ENCODE measurements at places on chromosomes 5 and 9.

DNA sequence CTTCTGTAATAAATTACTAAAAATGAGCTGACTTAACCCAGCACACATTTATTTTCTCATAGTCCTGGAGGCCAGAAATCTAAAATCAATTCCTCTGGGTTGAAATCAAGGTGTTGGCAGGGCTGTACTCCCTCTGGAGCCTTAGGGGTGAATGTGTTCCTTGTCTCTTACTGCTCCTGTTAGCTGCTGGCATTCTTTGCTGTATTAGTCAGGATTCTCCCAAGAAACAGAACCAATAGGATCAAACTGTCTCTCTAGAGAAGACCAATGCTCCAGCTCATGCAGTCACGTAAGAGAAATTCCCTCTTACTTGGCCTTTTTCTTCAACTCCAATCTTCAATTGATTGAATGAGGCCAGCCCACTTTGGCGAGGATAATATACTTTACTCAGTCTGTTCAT is 15.3 kb upstream of the CD180 start:
- H3K36me3 ChIP-seq: no peaks in the 10 kb centered on the region
- H3K27ac ChIP-seq: no peak overlapping the region
- H3K4me1 ChIP-seq: peaks cover 56% of the 10 kb centered on the region
- H3K27me3 ChIP-seq: no peaks in the 10 kb centered on the region

DNA sequence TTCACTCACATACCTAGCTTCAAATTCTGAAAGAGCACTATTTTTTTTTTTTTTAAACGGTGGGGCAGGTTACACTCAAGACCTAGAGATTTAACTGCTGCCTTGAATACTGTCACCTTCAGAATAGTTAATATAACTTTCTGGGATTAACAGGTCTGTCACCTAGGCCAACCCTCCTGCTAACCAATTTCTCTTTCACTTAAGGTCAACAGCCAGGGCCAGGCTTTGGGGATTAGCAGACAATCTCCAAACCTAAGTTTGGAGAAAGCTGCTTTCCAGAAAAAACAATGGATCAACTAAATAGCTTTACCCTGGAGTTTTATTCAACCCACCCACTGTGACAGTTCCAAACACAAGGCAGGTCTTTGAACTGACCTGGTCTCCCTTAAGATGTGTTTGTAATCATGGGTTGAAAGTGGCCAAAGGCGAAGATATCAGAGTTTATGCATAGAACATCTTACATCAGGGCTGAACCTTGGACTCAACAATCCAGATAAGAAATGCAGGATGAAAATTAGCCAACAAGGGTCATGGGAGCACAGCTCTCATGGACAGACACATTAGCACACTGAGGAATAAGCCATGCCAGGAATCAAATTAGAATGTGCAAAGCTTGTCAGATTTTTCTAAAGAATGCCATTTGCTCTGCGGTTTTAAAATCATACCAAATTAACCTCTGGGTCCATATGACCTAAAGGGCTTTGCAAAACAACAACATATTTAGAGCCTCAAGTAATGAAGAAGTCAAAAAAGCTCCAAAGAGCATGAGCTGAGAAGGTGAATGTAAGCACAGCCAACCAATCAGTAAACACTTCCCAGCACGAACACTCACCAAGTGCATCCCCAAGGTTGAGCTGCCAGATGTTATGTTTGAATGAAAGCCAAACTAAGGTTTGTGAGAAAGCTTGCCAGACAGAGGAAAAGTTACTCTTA is 538.5 kb upstream of the DMAC1 start:
- H3K4me1 ChIP-seq: no peaks in the 10 kb centered on the region
- no peak for DNase-seq
- no peak overlapping the region for H3K4me3 ChIP-seq
- no peaks in the 10 kb centered on the region for H3K27me3 ChIP-seq

DNA sequence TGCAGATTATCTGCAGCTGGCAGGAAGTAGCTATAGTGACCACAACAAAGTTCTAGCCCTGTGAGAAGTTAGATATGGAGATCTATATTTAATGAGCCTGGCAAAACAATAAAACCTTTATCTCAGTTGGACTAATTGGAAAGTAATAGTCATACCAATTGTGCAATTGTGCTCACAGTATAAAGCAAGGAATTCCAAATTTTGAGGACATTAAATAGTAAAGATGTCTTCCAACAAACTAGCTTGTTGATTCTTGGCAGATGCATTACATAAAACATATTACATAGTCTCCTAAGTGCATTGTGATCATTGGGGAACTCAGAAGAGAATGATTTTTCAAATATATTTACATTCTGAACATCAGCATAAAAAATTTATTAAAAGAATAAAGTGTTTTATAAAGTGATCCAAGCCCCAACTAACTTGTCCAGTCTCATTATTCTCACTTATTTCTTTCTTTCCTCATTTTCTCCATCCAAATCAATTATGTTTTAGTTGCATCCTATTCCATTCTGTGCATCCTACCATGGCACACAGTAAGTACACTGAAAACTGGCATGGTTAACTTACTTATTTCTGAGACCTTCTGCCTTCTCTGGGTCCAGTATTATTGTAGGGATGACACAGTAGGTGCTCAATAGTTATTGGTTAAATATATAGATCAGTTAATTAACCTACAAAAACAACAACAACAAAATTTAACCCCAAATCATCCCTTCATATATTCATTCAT is 977.2 kb upstream of the NUDT12 start:
- DNase-seq: no peak
- no peaks in the 10 kb centered on the region for H3K36me3 ChIP-seq
- no peak overlapping the region for H3K4me3 ChIP-seq
- no peaks in the 10 kb centered on the region for H3K27me3 ChIP-seq

DNA sequence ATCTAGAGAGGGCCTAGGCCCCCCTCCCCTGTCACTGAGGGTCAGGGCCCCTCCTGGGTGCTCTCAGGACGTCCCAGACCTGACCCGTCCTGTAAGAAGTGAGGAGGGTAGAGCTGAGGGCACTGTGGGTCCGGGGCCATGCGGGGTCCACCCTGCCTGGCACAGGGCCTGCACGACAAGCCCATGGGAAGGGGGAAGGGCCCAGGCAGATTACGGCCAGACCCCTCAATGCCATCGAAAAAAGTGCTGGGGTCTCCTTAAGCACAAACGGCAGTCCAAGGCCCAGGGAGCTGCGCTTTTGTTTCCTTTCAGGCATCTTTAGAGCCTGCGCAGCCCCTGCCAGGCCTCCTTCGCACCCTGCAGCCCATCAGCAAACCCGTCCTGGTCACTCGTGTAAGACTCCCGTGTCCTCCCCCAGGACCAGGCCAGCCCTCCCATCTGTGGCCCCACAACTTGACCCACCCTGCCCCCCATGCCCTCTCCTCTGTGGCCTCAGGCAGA is 4.4 kb upstream of the EXOC3 start:
- H3K27ac ChIP-seq: no peak overlapping the region
- no peaks in the 10 kb centered on the region for H3K27me3 ChIP-seq
- H3K4me3 ChIP-seq: no peak overlapping the region
- DNase-seq: no peak

DNA sequence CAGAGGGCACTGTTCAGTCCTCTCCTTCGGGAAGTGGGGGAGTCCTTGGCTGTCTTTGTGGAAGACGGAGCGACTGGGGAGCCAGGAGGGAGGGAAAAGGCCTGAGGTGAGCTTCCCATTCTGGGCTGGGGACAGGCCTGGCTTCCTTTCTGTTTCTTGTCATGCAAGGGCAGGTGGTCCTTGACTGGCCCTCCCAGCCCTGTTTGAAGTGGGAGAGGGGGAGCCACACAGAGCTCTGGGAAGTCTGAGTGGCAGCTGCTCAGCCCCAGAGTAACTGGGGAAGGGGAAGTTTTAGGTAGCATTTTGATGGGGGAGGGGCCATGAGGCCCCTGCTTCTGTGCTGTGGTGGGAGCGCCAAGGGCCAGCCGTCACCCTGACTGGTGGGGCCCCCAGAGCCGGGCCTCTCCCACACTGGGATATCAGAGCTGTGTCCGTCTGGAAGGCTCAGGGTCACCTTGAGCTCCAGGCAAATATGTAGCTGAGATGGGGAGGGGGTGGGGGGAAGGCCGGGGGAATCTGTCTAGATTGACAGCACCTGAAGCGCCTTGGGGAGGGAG is 6.5 kb downstream of the UNC5A start:
- peaks cover 33% of the 10 kb centered on the region for H3K27me3 ChIP-seq
- H3K27ac ChIP-seq: no peak overlapping the region
- DNase-seq: no peak
- H3K4me1 ChIP-seq: peaks cover 9% of the 10 kb centered on the region
- H3K4me3 ChIP-seq: no peak overlapping the region
- H3K36me3 ChIP-seq: no peaks in the 10 kb centered on the region

All from CD4-positive, alpha-beta memory T cell (primary cell).